ENCODE measurements at places on chromosomes 13 and 19.

- no peak for DNase-seq
These were observed 14.1 kb upstream of the AMER2 start for GRCh38 chr13:25186187-25186586.

- DNase-seq = no peak
These were observed 33.2 kb downstream of the DPF1 start for GRCh38 chr19:38190793-38191192.

GRCh38 chr13:73984201-73984600, 150.0 kb downstream of the KLF12 start:
- no peak for DNase-seq

- no peak for DNase-seq
These were observed 4.9 kb downstream of the GSX1 start for GRCh38 chr13:27797228-27797624.

GRCh38 chr19:30564551-30565011, 192.4 kb downstream of the ZNF536 start:
- DNase-seq = no peak

DNA sequence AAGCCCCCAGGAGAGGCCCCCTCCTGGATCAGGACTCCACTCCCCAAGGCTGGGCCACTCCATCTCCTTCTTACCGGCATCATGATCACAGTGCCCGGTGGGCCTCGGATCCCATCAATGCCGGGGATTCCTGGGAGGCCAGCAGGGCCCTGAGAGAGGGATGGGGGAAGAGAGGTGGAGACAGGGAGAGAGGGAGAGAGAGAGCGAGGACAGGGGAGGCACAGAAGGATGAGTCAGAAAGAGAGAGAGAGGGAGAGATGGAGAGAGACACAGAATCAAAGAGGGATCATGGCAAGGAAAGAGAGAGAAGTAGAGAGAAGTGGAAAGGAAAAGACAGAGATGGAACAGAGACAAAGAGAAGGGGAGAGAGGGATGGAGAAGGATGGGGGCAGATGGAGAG, 13.8 kb downstream of the COL5A3 start:
- DNase-seq = no peak

- no peak for DNase-seq
These were observed 84.1 kb upstream of the KLF12 start for GRCh38 chr13:74218291-74218690.

DNA sequence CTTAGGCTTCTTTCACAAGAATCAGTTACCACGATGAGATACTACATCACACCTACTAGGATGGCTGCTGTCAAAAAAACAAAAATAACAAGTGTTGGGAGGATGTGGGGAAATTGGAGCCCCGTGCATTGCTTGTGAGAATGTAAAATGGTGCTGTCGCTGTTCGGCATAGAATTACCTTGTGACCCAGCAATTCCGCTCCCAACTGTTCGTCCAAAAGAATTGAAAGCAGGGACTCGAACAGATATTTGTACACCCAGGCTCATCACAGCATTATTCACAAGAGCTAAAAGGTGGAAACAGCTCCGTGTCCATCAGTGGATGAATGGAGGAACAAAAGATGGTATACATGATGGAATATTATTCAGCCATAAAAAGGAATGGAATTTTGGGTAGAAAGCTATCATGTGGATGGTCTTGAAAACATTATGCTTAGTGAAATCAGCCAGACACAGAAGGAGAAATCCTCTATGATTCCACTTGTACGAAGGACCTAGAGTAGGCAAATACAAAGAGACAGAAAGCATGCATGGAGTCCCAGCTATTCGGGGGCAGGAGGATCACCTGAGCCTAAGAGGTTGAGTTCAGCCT, 23.4 kb downstream of the PAK4 start:
- DNase-seq = no peak

- DNase-seq = no peak
These were observed 45.0 kb downstream of the ZNF85 start for GRCh38 chr19:20968092-20968491.

DNA sequence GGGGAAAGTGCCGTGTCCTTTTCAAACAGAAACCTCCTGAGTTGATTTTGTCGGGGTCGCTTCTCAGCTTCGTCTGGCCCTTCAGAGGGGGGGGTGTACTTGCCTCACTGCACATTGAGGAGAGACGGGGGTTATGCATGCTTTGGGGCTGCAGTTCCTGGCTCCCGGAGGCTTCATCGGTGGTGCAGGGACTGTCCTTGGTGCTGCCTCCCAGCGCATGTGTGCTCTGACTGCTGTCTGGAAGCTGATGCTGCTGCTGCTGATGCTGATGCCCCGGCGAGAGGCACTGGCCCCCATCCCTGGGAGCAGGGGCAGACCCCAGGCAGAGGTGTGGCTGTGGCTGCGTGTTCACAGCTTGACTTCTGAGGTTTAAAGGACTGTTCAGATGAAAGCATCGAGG, 91.0 kb downstream of the ARHGEF7 start:
- DNase-seq = no peak

- no peak for DNase-seq
These were observed 10.5 kb upstream of the CBY2 start for GRCh38 chr13:45691667-45692066.

GRCh38 chr13:82298106-82298505, 1584.2 kb downstream of the SLITRK1 start:
- DNase-seq = no peak

- DNase-seq = no peak
These were observed 9.9 kb upstream of the SELENOW start for GRCh38 chr19:47768604-47769003.

- no peak for DNase-seq
These were observed 375.9 kb downstream of the EFNB2 start for GRCh38 chr13:106159295-106160195.

- no peak for DNase-seq
These were observed 23.4 kb downstream of the SMARCA4 start for GRCh38 chr19:10984166-10984735.

DNA sequence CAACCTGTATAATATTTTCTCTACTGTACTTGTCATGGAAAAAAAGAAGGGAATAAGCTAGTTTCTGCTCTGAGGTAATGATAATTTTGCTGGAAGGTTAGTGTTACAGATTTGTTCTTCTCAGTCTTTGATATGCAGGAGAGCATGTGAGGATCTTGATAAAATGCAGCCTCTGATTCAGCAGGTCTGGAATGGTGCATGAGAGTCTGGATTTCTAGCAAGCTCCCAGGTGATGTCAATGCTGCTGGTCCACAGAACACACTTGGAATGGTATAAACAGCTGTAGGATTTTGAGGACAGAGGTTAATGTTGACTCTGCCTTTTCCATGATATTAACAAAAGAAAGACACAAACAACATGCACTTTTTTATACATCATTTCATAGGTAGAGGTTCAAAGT, 173.6 kb downstream of the NDFIP2 start:
- no peak for DNase-seq

- DNase-seq = no peak
These were observed 20.9 kb upstream of the SIGLEC11 start for GRCh38 chr19:49981603-49982593.

All from naive thymus-derived CD8-positive, alpha-beta T cell (primary cell).